Fibroblast of the aortic adventitia (primary cell): ENCODE measurements at places on chromosomes 3 and 15.

DNA sequence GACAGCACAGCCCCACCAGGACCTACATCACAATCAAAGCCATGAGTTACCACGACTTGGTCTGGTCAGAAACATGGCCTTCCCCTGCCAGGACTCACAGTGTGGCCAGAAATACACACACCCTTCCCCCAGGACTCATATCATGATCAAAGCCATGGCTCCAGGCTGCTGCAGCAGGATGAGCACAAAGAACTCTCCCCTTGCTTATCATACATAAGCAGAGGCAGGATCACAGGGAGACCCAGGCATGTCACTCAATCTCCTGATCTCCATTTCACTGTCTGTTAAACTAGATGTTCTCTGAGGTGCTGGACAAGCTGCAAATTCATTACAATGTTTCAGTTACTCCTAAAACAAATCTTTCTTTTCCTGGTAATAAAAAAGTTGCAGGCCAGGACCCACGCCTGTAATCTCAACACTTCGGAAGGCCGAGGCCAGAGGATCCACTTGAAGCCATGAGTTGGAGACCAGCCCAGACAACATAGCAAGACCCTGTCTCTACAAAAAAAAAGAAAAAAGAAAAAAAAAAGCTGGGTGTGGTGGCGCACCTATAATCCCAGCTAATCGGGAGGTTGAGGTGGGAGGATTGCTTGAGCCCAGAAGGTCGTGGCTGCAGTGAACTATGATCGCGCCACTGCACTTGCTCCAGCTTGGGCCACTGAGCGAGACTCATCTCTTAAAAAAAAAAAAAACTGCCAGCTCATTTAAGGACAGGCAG is 1.2 kb downstream of the PFKFB4 start:
- DNase-seq: no peak

GRCh38 chr3:14820156-14820555 is 1.4 kb downstream of the FGD5 start:
- no peak for DNase-seq

DNA sequence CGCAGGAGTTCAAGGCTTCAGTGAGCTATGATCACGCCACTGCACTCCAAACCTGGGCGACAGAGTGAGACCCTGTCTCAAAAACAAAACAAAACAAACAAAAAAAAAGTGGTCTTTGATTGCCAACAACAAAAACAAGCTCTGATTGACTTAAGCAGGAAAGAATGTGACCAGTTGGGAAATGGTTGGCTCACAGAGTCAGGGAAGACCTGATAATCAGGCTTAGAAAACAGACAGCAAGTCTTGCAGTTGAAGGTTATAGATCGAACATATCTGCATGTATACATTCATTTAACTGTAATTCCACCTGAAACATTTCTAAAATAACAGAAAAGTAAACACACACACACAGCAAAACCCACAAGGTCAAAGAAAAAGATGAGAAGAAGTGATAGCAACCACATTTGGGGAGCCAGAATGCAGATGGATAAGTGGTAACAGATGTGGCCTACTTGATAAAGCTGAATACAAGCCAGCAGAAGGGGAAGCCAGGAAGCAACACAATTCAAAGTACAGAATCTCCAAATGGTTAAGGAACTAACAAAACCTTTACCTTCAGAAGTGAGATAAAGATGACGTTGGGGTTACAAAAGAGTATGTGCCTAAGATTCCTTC is 699.9 kb upstream of the ZNF385D start:
- peak; percentile 24 for DNase-seq

- DNase-seq: peak; percentile 85
Observed at GRCh38 chr3:115814778-115815380, 191.6 kb downstream of the GAP43 start.

DNA sequence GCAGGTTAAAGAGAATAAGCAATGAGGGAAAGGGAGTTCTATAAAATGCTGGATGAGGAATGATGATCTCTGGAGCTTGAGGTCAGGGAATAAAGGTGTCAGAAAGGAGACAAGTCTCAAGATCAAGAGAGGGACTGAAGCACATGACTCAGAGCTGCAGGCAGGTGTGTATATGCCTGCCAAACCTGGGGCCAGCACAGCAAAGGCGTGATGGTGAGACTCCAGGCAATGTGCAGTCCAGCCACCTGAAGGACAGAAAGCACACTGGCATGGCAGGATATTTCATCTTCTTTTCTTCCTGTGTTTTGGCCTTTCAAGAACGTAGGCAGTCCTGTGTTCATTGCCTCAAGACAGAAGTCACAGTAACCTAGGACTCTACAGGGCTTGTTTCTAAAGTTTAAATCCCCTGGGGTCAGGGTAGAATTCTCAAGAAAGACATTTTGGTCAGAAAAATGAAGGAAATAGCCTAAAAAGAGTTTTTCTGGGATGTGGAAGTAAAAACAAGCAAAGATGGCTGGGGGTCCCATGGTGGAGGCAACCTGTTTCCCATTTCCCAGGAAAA is 55.5 kb upstream of the TOPAZ1 start:
- no peak for DNase-seq

DNA sequence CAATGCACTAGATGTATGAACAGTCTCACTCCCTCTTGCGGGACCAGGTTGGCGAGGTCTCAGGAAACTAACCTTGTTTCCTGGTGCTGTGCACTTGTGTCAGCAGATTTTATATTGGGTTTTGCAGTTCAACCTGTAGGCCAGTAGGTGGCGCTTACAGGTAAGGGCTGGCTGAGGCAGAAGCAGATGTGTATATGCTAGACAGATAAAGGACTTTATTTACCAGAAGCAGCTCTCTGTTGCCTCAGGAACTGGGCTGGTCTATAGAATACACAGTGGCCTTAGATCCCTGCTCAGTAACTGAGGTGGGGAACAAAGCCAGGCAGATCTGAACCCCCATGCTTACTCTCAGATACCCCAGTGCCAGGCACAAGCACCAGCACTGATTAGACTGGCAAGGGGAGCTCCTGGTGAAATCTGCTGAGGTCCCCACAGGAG is 296.8 kb downstream of the DOCK3 start:
- peak; percentile 51 for DNase-seq

GRCh38 chr3:24272408-24272807 is 222.2 kb downstream of the THRB start:
- DNase-seq: no peak

- no peak for DNase-seq
Observed at GRCh38 chr15:74245342-74245931, 9.3 kb downstream of the CCDC33 start.

- DNase-seq: no peak
Observed at GRCh38 chr15:31303726-31304648, 22.6 kb upstream of the KLF13 start.

DNA sequence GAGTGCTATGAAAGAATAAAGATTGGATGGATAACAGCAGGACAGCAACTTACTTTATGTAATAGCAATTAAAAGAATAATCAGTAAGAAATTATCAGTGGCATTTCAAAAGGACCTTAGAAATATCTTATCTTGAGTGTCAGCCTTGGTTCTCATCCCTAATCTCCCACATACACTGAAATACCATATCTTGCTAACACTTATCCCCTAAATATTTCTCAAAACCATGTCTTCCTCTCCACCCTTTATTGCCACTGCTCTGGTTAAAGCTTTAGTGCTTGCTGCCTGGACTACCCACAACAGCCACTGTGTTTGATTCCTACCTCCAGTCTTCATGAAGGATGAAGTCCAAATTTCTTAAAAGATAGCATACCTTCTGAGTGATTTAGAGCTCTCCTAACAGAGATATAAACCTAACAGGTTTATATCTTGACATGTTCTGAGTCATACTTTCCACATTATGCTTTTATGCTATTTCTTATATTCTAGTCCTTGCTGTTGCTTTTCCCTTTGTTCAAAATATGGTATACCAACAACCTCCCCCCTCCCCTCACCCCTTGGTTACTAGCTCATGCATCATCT is 202.8 kb downstream of the RSRC1 start:
- DNase-seq: peak; percentile 21

DNA sequence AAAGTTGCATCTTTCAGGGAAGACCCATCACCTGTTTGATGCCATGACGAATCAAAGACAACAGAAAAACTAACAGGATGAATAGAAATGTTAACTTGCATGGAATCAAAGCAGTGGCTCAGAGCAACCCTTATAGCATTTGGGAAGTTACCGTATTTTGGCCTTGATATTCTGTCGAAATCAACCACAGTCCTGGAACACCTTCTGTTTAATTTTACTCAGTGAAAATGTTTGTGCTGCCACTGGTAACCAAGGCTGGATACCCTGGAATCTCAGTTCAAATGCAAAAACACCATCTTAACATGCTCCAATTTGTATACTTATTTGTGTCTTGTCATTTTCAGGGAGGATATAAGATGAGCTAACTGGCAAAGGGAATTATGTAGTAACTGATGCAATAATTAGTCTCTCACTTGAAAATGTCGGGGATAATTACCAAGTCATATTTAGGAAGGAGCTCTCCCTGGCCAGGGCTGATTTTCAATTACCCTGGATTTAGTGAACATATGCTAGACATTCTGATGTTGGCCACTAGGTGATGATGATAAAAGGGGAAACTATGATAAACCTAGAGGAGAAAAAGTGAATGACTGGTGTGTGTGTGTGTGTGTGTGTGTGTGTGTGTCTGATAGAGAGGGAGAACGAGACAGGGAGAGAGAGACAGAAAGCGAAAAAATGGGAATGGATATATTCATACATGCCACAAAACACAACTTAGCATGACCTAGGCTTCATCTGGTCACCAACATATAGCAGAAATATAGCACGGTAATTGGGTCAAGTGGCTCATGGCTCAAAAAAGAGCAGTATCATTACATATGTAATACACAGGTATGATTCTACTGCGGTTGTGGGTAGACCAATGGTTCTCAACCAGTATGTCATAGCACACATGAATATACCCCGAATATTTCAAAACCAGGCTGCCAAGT is 19.0 kb upstream of the PRICKLE2 start:
- no peak for DNase-seq

DNA sequence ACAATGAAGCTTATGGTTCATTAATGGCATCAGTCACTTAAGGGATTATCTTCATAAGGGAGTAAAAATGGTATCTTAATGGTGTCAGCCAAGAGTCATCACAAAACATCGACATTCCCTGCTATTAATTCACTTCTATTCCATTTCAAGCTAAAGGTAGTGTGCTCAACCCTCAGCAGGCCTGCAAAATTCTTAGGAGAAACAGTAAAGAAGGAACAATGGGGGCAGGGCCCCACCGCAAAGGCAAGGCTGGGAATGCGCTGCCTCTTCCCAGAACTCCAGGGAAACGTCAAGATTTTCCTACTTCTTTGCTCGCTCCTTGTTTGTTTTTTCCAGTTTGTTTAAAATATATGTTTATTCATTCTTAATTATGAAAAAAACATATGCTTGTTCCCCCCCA is 187.3 kb upstream of the TSC22D2 start:
- DNase-seq: no peak

GRCh38 chr3:164832216-164832615 is 246.1 kb downstream of the SI start:
- DNase-seq: no peak

- DNase-seq: no peak
Observed at GRCh38 chr15:70237626-70238025, 139.9 kb upstream of the TLE3 start.

GRCh38 chr15:28129231-28129848 is 30.2 kb upstream of the OCA2 start:
- no peak for DNase-seq

DNA sequence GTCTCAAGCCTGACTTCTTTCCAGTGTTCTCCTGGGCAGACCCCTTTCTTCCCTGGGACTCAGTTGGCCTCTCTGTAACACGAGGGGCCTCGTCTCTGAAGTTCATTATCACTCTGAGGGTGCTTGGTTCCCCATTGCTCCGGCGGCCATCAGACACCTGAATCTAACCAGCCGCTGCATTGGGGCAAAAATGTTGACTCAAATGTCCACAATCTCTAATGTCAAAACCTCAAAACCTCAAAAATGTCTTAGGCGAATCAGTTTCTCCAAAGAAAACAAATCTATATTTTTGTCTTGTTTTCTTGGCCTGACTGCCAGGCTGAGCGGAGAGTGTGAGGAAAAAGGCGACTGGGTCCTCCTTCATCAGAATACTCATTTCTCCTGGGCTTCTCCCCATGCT is 220.7 kb downstream of the VPS13C start:
- peak; percentile 25 for DNase-seq

GRCh38 chr3:125462722-125463299 is 57.2 kb downstream of the SNX4 start:
- DNase-seq: no peak

DNA sequence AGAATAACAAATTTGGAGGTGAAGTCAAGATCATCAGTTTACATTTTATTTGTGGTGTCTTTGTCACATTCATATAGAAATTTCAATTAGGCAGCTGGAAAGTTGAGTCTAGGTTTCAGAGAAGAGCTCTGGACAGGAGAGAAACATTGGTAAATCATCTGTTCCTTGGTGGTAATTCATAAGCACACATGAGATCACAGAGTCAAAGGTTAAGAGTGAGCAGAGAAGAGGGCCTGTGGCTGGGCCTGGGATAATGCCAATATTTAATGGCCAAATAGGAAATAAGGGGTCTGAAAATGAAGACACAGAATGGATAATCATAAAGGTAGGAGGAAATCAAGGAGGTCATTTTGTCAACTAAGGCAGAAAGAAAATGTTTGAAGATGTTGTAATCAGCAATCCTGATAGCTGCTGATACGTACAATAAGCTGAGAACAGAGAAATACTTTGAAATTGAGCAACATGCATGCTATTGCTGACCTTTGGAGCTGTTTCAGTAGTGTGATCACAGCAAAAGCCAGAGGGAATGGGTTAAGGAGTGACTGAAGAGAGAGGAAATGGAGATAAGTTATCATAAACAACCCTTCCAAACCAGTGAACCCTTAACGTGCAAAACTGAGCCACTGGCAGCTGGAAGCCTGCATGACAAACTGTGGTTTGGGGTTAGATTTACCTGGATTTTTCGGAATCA is 692.8 kb downstream of the AGBL1 start:
- peak; percentile 0 for DNase-seq
